ENCODE measurements at places on chromosomes 1 and 21. TPM values are rescaled to one million over a fixed set of nuclear protein-coding genes. Genes with fewer than 3 reads are reported as not detected.

DNA sequence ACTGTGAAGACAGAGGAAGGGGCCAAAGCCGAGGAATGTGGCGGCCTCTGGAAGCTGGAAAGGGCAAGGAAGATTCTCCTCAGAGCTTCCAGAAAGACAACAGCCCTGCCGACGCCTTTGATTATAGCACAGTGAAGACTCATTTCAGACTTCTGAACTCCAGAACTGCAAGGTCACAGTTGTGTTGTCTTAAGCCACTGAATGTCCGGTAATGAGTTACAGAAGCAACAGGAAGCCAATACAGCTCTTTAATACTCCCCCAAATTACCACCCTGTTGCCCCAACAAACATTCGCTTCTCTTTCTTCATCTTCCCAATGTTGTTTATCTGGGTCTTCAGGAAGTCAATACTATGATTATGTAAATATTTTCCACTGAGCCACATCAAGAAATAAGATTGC, 44.0 kb downstream of the ETS2 start:
- no peak for DNase-seq

- no peak for DNase-seq
Observed at GRCh38 chr1:41365772-41366454, 4.7 kb downstream of the FOXO6 start.

- DNase-seq: no peak
Observed at GRCh38 chr1:202689493-202690342, 20.5 kb downstream of the SYT2 start.

GRCh38 chr1:2314803-2315673, 76.3 kb downstream of the MORN1 start:
- peak; percentile 62 for DNase-seq

GRCh38 chr1:229272164-229273158, 1.6 kb downstream of the RAB4A start:
- DNase-seq: no peak

DNA sequence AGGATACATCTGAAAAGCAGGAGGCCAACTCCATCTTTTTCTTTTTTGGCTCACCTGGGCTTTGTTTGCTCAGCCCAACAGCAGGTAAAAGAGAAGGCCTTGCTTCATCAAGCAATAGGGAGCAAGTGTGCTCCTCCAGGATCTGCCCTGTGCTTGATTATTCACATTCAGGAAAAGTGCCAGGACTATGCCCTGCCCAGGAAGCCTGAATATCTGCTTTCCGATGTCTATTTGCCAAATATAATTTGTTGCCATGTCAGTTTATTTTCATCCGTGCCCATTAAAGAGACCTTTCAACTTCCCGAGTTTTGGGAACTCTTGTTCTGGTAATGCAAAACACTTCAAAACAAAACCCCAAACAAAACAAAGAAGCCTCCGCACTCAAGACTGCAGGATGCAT, 185.3 kb downstream of the CDC7 start:
- DNase-seq: no peak

DNA sequence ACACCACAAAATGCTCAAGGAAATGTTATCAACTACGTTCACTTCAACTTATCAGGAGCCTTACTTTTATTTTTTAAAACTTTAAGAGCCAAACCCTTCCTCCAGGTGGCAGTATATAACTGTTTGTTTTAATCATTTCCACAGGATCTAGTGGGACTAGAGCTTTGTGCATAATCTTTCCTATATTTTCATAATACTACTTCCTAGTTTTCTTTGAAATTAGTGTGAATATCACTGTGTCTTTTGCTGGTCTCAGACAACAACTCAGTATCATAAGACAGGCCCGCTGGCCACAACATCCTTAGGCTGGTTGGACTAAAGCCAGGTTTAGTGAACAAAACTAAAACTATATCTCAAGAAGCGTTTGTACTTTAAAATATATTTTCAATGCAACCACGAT, 145.5 kb downstream of the TIAM1 start:
- no peak for DNase-seq

DNA sequence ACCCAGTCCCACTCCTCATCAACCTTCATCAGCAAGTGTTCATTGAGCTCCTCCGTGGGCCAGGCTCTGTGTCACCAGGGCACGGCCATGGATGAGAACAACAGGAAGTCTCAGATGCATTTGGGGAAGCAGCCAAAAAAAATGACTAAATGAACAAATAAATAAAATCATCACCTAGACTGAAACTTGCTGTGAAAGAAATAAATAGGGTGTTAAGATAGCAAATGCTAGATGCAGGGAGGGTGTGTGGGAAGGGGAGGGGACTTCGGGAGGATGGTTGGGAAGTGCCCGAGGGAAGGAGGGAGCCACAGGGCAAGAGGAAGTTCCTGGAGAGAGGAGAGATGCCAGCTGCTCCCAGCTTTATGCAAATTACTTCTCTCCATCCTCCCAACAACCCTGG, 696.7 kb downstream of the PTPRU start:
- DNase-seq: no peak

GRCh38 chr1:178262120-178262500, 168.2 kb downstream of the RASAL2 start:
- no peak for DNase-seq

DNA sequence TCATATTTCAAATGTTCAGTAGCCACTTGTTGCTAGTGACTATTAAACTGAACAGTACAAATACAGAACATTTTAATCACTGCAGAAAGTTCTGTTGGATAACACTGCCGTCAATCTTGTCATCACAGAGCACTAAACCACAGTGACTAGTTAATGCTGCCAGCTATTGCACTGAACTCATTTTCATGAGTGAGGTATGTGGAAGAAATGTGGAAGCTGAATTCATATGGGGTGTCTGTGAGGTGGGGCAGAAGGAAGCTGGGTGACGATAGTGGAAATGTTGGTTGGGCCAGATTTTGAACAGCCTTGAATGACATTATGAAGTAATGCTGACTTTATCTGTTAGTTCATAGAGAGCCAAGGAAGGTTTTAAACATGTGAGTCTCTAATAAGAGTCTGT, 49.6 kb downstream of the OSBPL9 start:
- DNase-seq: no peak

Gene USH2A
- total RNA-seq: not detected

Gene YBEY
- total RNA-seq: 5.2 TPM

Gene DNAJC28
- total RNA-seq: not detected

Gene SAMD13
- not detected for total RNA-seq

Gene TMEM81
- 2.2 TPM for total RNA-seq

Gene KCNE2
- total RNA-seq: not detected
